ENCODE measurements at places on chromosomes 2 and 18.
A peak's percentile ranks its signal among the peaks of the same experiment; 100 is the strongest.

- no peak for DNase-seq
Observed at GRCh38 chr2:83579507-83579906, 879.6 kb downstream of the SUCLG1 start.

- DNase-seq = peak; percentile 64
Observed at GRCh38 chr2:37196320-37197195, at the start of gene CEBPZOS. CEBPZOS (plus strand) TSS chr2:37196496; CDS start chr2:37199705, 3,209 bp downstream.

- no peak for DNase-seq
Observed at GRCh38 chr2:172513935-172514586, 41.8 kb upstream of the PDK1 start.

GRCh38 chr18:73683409-73684238 is 464.0 kb downstream of the FBXO15 start:
- DNase-seq = no peak

- DNase-seq = no peak
Observed at GRCh38 chr2:96555146-96555610, 18.6 kb downstream of the ARID5A start.
